ENCODE measurements at places on chromosomes 2 and 18.

DNA sequence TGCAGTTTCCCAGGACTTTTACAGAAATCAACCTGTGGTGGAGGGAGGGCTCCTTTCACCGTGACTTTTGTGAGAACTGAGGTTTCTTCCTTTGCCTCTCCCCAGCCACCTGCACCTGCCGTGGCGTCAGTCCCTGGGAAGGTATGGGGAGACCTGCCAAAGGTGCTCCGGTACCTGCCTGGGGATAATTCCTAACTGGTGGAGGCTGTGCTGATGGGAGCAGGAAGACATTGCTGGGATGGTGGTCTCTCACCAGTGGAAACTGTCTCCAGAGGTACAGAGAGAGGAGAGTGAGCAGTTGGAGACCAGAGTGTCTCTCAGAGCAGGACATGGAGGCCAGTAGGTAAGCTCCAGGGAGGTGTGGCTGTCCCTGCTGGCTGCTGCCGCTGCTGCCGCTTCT, 52.6 kb downstream of the CIB4 start:
- peak; percentile 23 for DNase-seq

DNA sequence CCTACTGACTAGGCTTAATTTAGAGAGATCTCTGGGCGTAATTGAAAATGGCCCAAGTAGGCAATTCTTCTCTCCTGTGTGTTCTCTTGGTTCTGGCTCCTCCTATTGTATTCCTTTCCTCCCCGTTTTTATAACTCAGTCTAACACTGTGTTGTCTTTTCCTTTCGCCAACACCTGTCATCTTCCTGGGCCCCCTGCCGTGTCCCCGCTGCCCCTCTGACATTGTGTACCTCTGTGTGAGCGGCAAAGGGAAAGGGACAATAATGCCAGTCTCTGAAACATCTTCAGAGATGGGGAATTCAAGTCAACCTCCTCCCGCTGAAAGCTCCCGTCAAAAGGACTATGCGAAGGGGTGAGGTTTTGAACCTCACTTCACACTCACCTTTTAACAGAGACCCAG, 210.9 kb downstream of the GBX2 start:
- DNase-seq = no peak

DNA sequence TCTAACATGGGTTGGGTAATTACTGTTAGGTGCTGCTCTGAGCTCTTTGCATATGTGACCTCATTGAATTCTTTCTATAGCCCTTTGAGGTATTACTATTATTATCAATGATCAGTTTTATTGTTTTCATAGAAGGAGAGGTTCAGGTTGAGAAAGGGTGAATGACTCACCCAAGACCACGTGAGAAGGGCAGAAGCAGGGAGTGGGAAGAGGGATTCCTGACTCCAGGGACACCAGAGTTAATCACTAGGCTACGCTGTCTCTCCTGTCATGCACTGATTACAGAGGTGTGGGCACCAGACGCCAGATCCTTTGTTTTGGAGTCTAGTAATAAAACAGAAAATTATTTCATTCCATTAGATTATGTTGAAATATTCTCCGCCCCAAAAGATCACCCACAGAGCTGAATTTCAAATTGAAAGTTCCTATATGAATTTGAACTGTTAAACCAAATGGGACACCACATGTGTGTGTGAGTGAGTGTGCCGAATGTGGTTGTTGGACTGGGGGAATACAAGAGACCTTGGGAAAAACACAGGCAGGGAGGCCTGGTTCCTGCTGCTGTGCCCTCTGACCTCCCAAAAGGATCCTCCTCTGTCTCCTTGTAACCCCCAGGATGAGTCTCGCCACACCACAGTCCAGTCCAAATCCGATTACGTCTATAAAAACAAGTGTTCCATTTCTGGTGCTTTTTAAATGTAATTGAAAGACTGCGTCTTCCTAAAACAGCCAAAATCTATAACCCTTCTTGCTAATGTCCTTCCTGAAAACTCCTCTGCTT, 215.4 kb downstream of the ZNF521 start:
- DNase-seq = no peak

GRCh38 chr2:49271060-49271606, 116.8 kb upstream of the FSHR start:
- DNase-seq = no peak

DNA sequence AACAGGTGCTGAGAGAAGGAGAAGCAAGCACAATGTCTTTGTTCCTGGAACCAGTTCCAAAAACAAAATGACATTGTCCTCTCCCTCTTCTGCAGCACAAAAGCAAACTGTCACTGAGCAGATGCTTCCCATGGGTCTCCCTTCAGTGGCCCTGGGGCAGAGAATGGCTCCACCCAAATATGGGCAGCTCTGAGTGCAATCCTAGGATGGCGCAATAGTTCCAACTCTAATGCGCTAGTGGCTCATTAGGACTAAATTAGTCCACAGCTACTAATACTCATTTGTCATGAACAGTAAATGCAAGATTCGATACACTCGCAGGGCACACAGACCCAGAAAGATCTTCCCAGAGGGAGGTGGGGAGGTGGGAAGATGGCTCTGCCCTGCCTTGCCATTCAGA, 205.2 kb upstream of the CHAC2 start:
- DNase-seq = no peak

- DNase-seq = no peak
These were observed 28.1 kb downstream of the USP37 start for GRCh38 chr2:218540015-218540414.

- no peak for DNase-seq
These were observed 649 bp upstream of the CLIP4 start for GRCh38 chr2:29114586-29114945.

GRCh38 chr2:216555274-216555673, 56.6 kb downstream of the RPL37A start:
- no peak for DNase-seq

- DNase-seq = no peak
These were observed 98.7 kb upstream of the SLC66A3 start for GRCh38 chr2:11056614-11057013.

GRCh38 chr18:48663931-48664847, 125.4 kb downstream of the CTIF start:
- DNase-seq = peak; percentile 85

GRCh38 chr2:55807900-55808299, 114.3 kb upstream of the PNPT1 start:
- DNase-seq = no peak

GRCh38 chr2:120820263-120820952, 84.7 kb downstream of the GLI2 start:
- no peak for DNase-seq

GRCh38 chr18:61998957-61999356, 106.2 kb upstream of the RNF152 start:
- no peak for DNase-seq

GRCh38 chr2:120516679-120517314, 170.9 kb downstream of the INHBB start:
- DNase-seq = no peak

GRCh38 chr18:58208207-58208932, 164.3 kb downstream of the NEDD4L start:
- no peak for DNase-seq

DNA sequence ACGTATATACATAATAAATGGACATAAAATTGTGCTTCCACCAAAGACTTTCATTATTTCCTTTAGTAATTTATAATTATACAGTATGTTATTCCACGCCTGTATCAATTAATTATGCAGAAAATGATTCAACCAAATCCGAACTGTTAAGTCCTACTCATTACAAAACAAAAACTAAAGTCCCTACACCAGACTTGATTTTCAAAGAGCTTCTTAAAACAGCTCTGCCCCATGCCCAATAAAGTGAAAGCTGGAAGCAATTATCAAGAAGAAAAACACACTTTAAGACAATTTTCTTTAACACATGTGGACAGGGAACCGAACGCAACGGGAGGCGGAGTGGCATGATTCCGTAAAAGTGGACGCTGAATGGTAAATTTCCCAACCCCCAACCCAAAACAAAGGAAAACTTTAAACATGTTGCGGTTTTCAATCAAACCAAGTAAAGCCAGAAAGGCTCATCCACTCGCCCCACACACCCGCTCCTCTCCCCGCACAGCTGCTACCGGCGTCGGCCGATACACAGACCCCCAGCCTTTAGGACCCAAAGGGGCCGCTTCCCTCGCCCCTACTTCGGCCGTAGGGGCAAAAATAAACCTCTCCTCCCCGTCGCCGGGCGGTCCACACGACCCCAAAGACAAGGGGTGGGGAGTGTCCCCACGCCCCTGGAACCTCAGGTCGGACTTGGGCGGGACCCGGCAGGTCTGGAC, 705 bp downstream of the YES1 start:
- no peak for DNase-seq

DNA sequence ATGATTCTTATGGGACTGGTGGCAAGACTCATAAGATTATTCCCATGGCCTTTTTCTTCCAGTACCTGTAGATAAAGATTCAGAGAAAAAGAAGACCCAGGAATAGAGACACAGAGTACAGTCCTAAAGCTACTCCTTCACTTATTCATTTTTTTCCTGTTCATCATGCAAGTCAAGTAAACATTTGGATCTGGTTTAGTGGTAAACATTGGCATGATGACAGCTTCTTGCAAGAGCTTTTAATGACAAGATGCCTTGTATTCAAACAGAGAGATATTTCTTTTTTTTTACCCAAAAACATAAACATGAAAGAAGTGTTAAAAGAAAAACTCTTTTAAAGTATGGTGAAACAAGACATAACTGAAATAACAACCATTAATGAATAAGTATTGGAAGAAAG, 20.2 kb downstream of the CXCR2 start:
- no peak for DNase-seq

- no peak for DNase-seq
These were observed 65.7 kb downstream of the TMEM18 start for GRCh38 chr2:611519-611918.

DNA sequence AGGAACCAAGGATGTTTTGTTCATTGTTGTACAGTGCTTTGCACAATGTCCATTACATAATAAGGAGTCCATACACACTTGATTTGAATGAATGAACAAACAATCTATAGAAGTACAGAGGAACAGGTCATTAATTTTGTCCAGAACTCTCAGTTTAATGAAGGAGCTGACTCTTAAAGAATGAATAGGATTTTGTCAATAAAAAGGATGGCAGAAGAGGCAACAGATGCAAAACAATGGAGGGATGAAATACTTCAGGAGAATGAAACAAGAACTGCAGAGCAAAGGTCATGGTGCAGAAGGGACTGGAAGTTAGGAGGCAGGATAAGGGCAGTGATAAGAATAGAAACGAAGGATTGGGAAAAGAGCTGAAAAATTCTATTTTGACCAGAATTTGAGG, 28.7 kb upstream of the COL5A2 start:
- no peak for DNase-seq

DNA sequence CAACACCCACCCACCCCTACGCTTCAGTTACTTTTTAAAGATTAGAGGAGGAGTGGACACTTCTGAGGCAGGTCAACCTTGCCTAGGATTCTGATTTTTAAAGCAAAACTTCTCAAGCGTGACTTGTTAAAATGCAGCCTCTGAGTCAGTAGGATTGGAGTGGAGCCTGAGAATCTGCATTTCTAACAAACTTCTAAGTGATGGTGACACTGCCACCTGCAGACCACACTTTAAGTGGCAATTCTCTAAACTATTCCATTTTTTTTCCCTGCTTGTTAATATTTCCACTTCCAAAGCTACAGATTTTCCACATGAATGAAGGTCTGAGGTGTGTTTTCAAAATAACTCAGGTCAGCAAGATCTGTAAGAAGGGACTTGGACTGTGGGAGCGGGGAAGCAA, 171.1 kb upstream of the CCDC150 start:
- no peak for DNase-seq

- DNase-seq = no peak
These were observed 101.5 kb downstream of the MAP2 start for GRCh38 chr2:209525331-209525730.

DNA sequence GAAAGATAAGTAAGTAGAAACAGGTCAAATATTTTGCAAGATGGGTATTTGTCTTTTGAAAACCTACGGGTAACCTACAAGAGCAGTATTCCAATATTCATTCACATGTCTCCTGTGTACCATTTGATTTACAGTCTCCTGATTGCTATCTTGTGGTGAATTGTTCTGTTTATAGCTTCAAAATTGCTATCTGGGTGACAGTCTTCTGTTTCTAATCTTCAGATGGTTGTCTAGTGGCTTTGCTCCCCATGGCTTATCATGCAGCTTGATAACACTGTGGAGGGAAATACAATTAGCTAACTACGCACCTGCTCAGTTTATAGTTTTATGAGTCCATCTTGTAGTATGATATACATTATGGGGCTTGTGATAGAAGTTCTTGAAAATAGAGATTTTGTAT, 816.8 kb downstream of the CPS1 start:
- no peak for DNase-seq

DNA sequence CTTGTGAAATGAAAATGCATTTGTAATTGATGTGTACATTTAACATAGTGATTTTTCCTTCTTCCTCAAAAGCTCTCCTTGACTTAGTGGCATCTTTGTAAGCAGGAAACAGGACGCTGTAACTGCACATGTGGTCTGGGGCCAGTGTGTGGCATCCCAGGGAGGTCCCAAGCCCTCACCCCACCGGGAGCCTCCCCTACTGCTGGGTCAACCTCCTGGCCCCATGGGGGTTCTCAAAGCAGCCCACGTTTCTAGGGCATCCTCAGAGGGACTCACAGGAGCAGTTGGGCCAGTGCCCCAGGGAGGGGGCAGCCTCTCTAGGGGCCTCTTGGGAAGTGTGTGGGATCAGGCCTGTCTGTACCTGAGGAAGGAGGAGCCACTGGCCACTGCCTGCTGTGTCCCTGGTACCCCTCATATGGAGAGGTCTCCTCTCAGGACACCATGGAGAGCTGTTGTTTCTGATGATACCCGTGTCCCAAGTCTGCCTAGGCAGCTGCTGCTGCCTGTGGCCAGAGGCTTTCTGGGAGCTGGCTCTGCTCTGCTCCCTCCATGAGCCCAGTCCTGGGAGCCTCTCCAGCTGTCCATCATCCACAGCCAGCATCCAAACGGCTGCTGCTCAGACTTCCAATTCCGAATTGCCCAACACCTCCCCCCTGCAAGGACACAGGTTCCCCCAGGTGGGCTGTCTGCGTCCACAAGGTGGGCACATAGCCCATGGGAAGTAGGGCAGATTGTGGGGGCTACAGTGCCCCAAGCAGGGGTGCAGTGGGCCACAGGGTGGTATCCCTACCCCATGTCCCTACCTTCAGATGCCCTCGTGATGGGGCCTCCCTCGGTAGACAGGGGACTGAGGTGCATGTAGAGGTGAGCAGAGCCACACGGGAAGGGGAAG, 13.4 kb downstream of the ARHGEF4 start:
- DNase-seq = no peak

GRCh38 chr2:31785876-31786275, 205.1 kb upstream of the SRD5A2 start:
- DNase-seq = no peak

GRCh38 chr2:224870341-224870740, 154.2 kb upstream of the CCDC195 start:
- DNase-seq = no peak

DNA sequence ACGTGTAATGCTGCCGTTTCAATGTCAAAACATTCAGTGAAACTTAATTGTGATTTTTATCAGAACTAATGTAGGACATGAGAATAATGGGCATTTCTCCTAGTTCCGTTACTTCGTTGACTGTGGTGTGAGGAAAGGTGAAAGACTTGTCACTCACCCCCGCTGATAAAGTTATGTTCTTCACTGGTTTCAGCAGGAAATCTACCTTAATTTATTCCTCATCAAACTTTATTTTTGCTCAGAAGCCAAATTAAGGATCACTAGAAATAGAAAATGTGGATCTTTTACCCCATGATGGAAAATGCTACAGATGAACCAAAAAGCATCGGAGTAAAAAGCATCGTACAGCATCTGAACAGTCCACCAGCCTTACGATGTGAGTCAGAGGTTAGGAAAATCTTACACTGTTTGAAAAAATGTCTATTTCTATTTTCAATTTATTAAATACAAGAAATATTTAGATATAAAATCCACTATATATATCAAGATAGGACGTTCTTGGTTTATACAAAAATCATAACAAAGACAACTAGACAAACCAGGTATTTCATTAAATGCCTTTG, 1.0 kb upstream of the ROCK1 start:
- no peak for DNase-seq
